ENCODE measurements at places on chromosomes 4 and X.

DNA sequence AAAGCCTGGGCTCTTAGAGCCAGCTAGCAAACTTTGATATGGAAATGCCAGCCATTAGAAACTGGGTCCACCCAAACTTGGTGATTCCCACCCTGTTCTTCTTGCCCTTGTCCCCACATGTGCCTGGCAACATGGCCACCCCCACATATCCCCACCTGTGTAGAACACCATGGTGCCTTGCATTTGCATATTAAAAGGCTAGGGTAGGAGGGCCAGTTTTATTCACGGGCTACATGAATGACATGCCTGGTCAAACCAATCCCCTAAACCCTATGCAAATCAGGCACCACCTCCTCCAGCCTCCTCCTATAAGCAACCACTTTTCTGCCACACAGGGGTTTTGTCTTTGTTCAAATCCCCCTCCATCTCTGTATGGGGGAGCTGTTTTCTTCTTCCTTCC, 104.9 kb downstream of the CLNK start:
- DNase-seq, result no peak

DNA sequence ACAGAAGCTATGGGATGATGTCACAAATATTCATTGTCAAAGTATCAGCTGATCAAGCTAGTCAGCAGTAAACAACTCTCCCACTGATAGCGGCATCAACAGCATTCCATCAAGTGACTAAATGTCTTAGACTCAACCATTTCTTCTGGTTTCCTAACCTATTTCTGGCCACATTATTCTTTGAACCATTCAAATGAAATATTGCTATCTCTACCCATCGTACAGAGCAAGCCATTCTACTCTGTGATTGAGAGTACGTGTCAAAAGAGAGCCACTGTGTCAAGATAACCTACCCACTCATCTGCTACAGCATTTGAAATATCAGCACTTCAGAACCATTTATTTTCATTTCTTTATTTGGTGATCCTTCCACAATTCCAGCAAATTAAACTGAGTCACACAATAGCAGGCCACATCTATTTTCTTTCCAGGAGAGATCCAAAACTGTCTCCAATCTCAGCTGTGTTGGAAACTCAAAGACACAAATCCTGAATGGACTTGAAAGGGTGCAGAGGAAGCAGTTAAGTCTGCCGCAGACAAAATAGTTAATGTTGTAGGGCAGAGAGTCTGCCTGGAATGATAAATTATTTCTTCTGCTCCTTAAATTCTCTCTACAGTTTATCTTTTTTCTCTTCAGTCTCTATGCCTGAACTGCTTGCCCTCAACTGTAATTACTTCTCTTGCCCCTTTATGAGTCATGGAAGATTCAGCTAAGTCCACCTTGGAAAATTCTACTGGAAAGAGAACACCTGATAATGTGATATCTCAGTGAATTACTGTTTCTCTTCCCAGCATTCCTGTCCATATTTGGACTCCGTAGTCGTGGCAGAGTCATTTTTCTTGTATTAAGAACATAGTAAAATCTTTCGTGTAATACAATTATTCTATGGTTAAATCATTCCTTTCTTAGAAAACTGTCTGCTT, 364.8 kb downstream of the PDGFC start:
- DNase-seq, result no peak

DNA sequence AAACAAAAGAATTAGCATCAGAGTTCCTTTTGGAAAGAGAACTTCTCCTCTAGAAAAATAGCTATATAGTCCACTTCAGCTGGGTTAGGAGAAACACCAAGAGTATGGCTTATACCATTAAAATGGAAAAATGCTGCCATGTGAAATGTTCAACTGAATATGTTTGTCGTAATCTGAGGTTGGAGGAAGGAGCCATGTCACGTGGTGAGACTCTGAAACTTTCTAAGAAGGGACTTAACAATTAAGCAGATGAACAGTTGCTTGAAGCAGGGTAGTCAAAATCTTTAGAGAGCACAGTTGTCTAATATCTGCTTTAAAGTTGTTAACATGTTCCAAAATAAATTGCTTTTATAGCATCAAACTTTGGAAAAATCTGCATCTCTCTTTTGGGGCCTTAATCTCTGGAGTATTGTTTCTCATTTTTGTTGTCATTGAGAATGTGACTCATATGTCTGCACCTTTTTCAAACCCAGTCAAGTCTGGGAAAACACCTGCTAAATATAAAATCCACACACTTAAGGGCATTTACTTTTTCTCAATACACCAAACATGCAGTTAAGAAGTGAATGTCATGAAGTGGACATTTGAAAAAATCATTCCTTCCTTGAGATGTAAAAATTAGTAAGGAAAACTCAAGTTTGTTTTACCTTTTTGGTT, 168.8 kb upstream of the PDE5A start:
- DNase-seq, result no peak

DNA sequence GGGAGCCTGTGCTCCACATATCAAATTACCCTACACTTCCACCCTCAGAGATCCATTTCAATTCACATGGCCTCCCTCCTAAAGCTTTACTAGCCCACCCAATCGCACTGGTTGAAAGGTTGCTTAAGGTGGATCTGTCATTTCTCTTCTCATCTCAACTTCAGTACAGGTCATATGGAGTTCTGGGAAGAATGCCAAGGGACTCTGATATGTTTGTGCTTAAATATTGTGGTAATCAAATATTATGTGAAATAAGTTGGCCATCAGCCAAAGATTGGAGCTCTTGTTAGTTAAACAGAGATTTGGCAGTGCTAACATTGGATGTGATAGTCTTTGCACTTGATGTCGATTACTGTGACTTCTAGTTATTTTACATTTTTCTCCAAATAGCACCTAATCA, 20.5 kb downstream of the SEPTIN6 start:
- no peak for DNase-seq

DNA sequence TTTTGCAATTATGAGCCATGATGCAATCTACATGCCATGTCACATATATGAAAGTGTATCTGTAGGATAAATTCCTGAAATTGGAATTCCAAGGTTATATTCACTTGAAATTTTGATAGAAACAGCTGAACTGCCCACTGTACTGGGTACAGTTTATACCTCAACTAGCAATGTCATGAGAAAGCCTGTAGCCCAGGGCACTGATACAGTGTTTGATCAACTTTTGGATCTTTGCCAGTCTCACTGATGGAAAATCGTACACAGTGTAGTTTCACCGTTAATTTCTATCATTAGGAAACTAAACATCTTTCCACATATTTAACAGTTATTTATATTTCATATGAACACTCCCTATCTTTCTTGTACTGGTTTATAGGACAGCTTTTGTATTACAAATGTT, 34.2 kb downstream of the TAPT1 start:
- DNase-seq, result no peak

DNA sequence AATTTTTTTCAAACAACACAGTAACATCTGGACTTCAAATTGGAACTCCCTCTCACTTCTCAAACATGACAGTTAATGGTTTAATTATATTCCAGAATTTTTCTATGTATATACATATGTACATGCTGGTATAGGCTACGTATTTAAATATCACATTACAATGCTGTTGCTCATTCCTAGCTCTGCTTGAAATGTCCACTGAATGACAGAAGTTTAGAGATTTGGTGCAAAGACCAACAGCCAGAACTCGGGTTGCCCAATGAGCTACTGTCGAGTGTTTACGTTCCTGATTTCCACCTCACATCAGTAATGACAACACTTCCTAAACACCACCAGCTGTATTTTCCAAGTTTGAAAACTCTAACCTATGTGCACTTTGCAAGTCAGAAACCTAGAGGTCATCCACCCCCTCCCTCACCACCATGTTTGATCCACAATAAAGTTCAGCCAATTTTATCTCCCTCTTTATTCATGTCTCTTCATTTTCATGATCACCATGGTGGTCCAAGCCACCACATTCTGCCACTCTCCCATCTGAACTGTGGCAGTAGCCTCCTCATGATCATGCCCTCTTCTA, 49.3 kb upstream of the RPL34 start:
- no peak for DNase-seq

DNA sequence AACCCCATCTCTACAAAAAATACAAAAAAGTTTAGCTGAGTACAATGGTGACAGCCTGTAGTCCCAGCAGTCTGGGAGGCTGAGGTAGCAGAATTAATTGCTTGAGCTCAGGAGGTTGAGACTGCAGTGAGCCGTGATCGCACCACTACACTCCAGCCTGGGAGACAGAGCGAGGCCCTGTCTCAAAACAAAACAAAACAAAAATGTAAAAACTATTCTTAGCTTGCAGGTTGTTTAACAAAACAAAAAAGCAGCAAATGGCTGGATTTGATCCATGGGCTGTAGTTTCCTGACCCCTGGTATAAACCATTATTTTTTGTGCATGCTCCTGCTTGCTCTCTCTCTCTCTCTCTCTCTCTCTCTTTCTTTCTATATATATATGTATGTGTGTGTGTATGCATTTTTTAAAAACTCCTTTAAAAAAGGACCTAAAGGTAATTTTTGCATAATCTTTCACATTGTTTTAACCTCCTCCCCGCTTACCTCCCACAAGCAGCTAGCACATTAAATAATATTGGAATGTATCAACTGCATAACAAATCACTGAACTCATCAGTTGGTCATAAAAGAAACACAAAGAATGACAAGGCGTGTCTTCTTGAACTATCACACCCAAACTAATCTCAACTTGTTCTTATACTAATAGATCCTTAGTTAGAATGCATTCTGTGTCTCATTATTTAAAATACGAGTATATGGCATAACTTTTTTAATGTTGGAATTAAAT, 4.8 kb downstream of the AREG start:
- no peak for DNase-seq

DNA sequence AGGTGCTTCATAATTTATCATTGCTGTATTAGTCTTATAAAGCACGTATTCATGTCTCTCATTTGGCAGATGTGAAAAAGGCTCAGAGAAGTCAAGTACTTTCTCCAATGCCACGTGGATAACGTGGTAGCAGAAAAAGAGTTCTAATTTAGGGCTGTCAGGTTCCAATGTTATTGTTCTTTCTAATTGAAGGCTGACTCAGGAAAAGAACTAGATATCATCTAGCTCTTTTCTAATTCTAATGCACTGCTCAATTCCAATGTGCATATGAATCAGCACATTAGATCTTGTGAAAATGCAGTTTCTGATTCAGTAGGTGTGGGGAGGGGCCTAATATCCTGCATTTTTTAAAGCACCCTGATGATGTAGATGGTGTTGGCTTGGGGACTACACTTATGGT, 22.8 kb downstream of the AGA start:
- DNase-seq, result no peak

GRCh38 chr4:36824682-36825081, 419.9 kb upstream of the NWD2 start:
- DNase-seq, result no peak

GRCh38 chr4:43778187-43778915, 670.3 kb downstream of the KCTD8 start:
- no peak for DNase-seq

- DNase-seq, result no peak
Measured at GRCh38 chr4:97374526-97374925, 768.8 kb downstream of the STPG2 start.

DNA sequence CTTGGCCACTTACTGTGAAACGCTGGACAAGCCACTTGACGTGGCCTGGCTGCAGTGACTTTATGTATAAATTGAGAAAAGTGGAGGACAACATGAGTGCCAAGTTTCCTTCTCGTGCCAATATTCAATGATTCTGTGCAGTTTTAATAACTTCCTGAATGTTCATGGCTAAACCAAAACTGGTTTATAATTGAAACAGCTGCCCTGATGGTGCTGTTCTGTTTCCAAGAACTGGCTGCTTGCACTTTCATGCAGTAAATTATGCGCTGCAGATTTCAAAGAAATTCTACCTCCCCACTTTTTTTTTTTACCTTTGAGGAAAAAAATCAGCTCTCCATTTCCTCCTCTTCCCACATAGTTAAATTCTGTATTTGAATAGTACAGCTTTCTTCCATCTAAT, 205.2 kb upstream of the CASK start:
- no peak for DNase-seq

- DNase-seq, result no peak
Measured at GRCh38 chrX:48938721-48939425, 18.5 kb downstream of the OTUD5 start.

GRCh38 chrX:39519566-39520301, 578.0 kb downstream of the BCOR start:
- DNase-seq, result no peak

GRCh38 chr4:182695842-182696241, 221.3 kb downstream of the DCTD start:
- DNase-seq, result no peak

DNA sequence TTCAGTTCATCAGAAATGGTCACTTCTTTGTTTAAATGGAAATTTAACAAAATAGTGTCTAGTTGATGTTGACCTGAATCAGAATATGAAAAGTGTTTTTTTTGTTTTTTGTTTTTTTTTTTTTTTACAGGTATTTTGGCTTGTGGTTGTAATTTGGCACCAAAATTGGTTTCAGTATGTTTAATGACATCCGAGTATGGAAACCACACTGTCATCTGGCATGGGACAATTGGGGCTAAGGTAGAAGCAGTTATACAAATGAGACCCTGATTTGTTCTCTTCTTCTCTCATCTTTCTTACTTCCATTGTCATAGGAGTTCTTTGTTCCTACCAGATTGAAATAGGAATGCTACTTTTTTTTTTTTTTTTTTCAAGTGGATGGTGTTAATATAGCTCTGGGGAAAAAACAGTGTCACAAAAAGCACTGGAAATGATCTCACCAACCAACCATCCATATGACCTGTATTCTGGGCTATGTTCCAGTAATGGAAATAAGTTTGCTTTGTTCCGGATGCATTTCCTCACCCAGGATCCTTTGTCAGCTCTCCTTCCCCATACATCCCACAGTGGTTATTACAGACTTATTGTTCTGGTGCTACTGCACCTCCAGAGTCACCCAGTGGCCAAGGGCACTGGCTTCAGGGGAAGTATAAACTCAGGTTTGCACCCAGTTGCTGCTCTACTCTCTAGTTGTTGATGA, 95.8 kb downstream of the ATXN3L start:
- DNase-seq, result no peak

- DNase-seq, result no peak
Measured at GRCh38 chrX:102658556-102658955, 7.3 kb downstream of the GPRASP1 start.

- DNase-seq, result no peak
Measured at GRCh38 chr4:9716093-9716492, 65.3 kb upstream of the DRD5 start.

Measured in CMK (cell line).